ENCODE measurements at places on chromosomes 7 and 10.

- peak; percentile 32 for DNase-seq
Observed at GRCh38 chr10:28432210-28432676, 100.7 kb upstream of the WAC start.

DNA sequence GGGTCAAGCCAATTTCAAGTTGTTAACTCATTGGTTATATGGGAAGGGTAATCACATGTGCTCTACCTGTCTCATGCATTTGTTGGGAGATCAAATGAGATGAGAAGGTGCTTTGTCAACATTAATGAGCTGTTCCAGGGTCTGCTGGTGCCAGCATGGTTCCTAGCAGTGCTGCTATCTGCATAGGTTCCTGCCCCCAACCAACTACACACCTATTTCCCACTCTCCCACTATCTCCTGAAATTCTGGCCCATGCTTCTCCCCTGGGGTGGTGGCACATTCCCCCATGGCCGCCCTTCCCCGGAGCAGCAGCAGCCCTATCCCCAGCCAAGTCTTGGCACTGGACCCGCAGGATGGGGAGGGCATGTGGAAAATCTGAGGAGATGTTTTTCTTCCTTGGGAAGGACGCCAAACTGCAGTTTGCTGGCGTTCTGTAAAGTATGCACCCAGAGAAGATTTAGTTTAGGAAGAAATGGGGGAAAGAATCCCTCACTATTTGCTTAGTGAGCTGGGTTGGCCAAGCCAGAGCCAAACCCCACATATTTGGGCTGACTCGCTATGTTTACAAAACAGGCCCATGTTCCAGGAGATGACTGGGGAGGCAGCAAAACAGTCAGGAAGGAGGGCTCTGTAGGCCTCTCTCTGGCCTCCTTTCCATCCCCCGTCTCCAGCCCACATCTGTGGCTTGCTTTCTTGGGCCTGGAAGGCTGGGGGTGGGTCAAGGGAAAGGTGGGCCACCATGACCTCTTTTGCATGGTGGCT lies 42.5 kb downstream of the PPP1R3C start:
- no peak for DNase-seq

DNA sequence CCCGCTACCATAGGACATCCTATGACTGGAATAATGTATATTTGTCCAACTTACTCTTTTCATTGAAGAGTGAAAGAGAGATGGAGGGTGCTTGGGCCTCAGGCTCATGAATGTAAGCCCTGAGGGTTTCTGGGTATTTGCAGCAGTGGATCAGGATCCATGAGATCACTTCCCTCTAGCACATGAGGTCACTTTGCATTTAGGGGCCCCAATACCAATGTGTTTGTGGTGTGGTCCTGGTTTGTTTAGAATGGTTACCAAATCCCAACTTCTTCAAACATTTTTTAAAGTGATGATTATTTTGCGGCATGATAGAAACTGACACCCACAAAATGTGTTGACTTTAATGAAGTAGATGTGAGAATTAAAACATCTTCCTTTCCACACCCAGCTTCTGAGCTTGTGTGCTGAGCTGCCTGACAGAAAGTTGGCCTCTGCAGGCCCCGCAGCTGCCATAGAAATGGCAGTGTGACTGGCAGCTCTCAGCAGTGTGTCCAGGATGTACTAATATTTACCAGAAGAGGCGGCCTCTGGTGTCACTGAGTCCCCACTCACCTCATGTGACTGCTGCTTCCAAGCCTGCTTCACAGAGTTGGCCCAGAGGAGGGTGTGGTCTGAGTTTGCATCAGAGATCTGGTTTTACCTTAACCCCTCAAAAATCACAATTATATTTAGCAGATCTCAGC lies 447.6 kb upstream of the NPVF start:
- no peak for DNase-seq

DNA sequence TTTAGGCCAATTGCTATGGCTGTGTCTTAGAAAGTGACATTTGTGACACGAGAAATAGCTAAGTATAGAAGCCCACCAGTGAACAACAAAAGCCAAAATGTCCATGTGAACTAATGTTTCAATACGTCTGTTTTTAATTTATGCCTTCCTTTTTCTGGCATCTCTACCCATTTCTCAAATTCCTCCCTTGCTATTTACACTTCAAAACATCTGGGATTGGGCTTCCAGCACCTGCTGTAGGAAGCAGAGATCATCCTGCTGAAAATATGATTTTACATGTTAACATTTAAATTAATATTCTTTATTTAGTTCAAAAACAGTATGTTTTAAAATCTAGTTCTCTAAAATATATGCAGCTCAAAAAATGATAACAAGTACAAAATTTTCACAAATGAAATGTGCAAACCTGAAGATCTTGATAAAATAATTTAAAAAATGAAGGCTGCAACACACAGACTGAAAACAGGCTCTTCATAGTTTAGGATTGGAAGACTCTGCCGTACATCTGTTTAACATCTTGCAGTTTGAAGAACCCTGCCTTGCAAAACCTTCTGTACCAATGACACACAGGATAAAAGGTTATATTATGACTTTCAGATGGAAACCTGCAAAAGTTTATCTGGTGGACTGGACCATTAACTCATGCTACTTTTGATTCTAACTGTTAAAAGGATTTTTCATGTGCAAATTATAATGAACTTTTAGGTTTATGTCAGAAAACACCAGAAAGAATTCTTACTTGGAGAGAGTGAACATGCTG lies 408.4 kb downstream of the SUGCT start:
- no peak for DNase-seq

DNA sequence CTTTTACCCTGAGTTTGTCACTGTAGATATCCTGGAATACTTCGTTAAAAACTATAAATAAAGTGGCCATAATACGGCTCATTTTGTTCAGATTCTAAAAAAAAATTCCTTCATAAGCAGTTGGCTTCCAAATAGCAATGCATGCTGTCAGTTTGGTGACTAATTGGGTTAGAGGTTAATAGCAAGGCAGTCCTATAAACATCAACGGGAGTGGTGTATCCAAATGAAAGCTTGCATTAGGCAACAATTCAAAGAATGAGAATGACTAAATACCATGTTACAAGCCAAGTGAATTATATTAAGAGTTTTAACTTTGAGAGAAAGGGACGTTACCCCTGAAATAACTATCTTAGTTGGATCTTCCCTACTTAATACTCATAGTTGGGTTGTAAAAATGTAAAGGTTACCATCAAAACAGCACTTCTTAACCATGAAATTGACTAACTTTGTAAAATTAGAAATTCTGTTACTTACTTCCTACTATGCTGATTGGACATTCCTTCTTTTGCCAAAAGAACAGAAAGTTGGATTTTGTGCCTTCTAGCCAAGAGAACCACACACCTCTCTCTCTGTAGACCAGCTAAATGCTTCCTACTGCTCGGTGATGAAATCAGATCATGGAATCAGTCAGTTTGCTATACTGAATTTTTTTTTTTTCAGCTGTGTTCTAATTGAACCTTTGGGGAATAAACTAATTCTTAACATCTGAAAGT lies 98.0 kb downstream of the KAT6B start:
- no peak for DNase-seq
